Cardiac septum (tissue), 1 donor: ENCODE measurements at places on chromosomes 2 and 18.

DNA sequence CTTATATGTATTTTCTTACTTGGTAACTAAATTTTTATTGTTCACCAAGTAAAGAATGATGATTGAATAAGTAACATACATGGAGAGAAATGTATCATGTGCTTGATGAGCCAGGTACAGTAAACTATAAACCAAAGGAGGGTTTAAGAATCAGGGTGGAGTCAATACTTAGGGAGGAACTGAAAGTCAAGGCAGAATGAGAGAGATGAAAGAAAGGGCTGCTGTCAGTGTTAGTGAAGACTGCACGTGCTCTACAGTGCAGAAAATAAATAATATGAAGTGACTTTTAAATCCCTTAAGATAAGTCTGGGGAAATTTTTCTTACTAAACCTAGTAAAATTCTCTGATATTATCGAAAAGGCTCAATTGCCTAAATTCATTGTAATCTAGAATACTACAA lies 986.0 kb downstream of the DSC3 start:
- DNase-seq, result no peak

DNA sequence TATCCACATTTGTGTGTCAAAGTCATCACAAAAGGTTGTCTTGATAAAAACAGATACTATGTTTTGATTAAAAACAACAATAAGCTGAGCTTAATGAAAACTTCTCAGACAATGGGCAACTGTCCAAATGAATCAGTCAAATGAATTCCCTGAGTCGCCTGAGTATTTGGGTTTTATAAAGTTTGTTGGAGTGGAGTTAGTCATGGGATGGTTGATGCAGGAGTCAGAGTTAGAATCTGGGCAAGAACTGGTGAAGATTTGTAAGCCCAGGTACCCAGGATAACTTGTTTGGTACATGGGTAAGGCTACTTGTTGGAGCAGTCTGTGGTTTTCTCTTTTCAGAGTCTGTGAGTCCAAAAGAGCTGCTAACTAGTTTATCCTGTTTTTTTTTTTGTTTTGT lies 34.4 kb upstream of the RAPGEF4 start:
- DNase-seq, result no peak

- no peak for DNase-seq
Measured at GRCh38 chr2:48674933-48675332, 57.3 kb downstream of the GTF2A1L start.

DNA sequence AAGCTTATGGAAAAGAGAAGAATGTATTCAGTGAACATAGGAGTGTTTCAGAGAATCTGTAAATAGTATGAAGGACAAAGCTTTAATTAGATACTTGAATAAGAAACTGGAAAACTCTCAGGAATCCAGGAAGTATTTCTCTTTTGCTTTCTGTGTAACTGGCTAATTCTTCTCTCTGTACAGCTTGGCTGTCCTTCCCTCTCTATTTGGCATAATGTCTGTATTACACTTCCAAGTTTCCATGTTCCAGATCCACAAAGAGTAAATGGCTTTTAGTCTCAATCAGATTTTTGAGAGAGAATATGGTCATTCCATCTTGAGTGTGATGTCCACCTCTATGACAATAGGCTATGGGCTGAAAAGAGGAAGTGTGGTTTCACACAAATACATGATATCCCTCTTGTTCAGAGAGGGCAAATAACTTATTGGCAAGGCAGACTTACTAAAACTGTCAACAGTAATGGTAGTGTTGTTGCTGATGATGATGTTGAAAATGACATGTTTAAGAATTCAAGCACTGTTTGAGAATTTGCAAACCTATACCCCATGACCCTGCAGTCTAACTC lies 129.2 kb upstream of the ERBB4 start:
- DNase-seq, result no peak

DNA sequence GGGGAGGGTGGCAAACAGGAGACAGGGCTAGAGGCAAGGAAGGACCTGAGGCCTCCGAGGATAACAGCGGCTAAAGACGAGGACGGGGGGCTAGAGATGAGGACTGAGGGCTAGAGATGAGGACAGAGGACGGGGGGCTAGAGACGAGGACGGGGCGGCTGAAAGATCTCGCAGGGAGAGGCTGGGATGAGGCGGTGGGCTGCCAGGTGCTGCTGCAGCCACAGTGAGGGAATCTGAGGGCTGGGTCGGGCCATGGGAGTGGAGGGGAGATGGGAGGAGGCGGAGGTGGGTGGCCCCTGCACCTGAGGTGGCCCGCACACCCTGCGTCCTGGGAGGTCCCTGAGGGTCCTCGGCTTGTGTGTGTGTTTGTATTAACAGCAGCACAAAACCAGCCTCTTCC lies 350.2 kb upstream of the SALL3 start:
- peak; percentile 60 for DNase-seq

GRCh38 chr2:147051814-147052213 lies 793.0 kb upstream of the ACVR2A start:
- no peak for DNase-seq

DNA sequence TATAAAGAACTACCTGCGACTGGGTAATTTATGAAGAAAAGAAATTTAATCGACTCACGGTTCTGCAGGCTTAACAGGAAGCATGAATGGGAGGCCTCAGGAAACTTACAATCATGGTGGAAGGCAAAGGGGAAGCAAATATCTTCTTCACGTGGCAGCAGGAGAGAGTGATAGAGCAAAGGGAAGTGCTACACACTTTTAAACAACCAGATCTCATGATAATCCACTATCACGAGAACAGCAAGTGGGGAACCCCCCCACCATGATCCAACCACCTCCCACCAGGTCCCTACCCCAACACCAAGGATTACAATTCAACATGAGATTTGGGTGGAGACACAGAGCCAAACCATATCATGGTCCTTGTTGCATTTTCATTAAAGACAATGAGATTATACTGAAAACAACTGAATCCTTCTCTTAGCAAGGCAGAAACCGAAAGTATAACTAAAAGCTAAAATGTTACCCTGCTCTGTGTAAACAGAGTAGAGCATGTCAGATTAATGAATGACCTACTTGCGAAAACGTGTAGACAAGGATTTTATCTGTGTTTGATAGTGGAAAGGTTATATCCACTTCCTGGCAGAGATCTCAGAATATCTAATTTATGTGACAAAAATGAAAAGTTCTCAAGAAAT lies 60.1 kb upstream of the RBBP8 start:
- DNase-seq, result no peak

DNA sequence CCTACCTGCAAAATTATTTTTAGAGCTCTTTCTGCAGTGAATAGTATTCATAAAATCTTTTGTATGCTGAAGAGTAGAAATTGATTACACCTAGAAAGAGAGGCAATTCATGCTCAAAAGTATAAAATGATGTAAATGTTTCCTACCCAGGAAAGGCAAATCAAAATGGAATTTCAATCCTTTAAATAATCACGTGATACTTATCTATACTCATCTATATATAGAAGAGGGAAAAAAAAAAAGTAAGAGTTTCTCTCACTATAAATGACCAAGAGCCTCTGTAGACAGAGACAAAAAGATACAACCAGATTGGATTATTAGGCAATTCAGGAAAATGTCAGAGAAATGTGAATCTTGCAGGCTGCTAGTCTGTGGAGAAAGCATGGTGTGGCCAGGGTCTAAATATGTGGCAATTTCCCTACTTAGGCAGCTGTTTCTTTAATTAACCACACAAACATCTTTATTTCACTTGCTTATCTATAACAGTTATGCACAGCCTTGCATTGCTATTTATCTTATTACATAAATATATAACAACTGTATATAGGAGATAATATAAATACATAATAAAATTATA lies 39.5 kb downstream of the METTL8 start:
- no peak for DNase-seq

GRCh38 chr2:60440079-60440766 lies 113.2 kb downstream of the BCL11A start:
- DNase-seq, result no peak

DNA sequence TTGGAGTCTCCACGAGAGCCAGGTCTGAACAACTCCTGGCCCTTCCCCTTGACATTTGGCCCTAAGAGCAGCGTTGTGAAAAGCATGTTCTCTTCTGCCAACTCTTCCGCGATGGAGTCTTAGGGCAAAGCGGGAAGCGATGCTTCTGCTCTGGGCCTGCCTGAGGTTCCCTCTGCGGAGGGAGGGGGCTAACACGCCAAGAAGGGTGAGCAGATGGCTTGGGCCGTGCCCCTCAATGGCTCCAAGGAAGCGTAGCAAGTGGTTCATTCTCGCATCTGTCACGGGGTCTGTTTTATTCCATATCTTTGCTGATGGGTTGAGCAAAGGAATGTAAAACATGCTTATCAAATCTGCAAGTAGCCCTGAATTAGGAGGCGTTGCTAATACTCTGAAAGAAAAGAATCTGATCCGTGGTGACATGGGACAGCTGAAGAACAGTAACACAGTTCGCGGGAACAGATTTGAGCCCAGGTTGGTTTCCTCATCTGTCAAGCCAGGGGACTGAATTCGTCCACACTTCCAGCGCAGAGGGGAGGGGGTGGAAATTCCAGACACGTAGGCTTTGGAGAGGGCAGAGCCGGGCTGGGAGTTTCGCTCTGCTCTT lies 38.0 kb downstream of the DNMT3A start:
- no peak for DNase-seq

DNA sequence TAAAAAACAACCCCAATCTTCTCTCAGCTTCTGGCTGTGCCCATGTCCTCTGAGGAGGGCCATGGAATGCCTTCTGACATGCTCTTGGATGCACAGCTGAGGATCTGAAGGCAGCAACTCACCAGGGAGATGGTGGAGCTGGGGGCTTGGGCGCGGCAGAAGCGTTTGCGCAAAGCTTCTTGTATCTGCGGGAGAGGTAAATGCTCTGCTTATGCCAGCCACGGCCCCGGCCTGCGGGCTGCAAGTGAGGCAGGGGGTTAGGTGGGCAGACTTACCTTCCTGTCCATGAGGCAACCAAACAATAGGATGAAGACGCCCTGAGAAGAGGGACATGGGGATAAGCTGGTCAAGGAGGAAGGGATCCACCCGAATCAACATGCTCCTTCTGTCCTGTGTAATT lies 36.0 kb upstream of the SELENOI start:
- DNase-seq, result no peak

GRCh38 chr2:200968162-200968561 lies 4.7 kb upstream of the ORC2 start:
- DNase-seq, result no peak

- no peak for DNase-seq
Measured at GRCh38 chr2:78541451-78542267, 483.8 kb upstream of the REG3G start.

- no peak for DNase-seq
Measured at GRCh38 chr2:153043385-153043784, 325.0 kb downstream of the ARL6IP6 start.

DNA sequence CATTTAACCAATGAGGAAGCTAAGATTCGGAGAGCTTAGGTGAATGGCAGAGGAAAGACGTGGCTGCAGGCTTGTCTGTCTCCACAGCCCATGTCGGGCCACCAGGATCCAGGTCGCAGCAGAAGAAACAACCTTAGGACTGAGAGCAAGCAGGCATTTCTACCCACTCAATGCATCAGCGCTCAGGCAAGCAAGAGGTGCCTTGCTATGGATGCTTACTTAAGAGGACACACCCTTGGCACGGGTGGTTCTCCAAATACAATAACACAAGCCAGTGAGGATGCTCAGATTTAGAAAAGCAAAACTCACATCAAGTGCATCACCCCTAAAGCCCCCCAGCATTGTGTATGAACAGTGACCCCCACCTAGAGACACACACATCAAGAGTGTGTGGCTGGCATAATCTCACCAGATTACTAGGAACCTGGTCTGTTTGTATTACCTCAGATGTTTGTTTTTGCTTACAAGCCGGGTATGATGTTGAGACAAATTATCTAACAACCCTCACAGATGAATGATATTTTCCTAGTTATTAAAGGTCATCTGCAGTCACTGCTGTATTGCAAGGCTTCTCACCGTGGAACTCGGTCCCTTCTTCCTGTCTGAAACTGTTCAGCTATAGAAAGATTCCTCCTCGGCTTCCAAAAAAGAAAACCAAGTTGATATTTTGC lies 34.2 kb upstream of the NPAS2 start:
- peak; percentile 67 for DNase-seq

DNA sequence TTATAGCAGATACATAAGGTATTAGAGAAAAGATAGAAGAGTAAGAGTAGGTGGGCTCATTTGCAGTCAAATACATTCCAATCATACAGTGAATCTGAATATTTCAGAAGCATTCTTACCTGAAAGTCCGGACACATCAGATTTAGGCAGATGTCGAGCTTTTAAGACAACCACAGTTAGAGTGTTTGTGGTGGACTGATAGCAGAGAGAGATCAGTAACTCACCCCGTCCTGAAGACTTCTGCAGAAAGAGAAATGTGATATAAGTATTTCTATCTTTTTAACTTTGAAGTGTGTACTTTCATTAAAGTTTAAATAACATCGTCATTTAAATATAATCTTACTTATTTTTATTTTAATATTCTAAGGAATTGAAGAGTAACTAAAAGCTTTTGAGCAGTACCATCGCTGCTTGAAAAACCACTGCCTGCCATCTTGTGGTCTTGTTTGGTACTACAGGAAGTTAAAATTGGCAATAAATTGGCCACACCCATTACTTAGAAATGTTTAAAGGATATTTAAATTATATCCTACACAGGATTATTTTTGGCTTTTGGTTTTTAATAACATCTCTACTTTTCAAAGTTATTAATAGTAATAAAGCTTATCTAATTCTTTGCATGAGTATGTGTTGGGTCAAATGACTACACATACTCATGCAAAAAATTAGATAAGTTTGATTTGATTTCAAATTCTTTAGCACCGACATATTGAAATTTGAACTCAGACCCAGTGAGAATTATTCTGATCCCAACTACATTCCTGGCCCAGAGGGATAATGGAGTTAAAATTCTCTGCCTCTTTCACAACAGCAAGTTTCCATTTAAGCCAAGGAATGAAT lies 5.5 kb downstream of the SYT4 start:
- no peak for DNase-seq

DNA sequence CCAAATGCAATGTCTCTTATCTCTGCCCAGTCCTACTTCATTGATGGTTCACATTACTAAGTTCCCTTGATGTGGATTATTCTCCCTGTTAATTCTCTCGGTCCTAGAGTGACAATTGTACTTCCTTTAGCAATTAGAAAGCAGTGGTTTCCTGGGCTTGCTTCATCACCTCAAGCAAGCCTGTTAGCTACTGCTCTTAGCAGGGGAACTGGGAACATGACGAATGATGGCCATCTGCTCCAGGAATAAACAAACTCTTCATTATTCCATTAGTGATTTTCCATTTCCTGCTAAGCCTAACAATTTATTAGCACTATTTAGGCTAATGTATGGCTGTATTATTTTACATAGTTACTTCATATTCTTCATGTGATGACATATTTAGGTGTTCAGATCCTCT lies 331.8 kb downstream of the MTX2 start:
- no peak for DNase-seq

- DNase-seq, result no peak
Measured at GRCh38 chr2:150088538-150088937, 398.9 kb downstream of the RND3 start.

- no peak for DNase-seq
Measured at GRCh38 chr2:232950751-232951150, 62.3 kb downstream of the NGEF start.

DNA sequence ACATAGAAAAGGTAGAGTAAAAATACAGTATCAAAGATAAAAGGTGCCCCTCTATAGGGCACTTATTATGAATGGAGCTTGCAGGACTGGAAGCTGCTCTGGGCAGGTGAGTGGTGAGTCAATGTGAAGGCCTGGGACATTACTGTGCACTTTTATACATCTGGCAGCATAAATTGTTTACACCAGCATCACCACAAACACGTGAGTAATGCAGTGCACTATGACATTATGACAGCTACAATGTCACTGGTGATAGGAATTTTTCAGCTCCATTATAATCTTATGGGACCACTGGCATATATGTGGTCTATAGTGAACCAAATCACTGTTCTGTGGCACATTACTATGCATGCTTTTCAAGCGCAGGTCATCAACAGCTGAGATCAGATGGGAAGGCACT lies 48.1 kb downstream of the TPGS2 start:
- no peak for DNase-seq

- DNase-seq, result no peak
Measured at GRCh38 chr2:105416156-105416555, 17.3 kb upstream of the FHL2 start.
